Stimulated activated CD4-positive, alpha-beta T cell treated with anti-CD3 and anti-CD28 coated beads, Interleukin-2, amount 100 ng/mL, for 48 hours (primary cell): ENCODE measurements at places on chromosomes 2 and 18.

DNA sequence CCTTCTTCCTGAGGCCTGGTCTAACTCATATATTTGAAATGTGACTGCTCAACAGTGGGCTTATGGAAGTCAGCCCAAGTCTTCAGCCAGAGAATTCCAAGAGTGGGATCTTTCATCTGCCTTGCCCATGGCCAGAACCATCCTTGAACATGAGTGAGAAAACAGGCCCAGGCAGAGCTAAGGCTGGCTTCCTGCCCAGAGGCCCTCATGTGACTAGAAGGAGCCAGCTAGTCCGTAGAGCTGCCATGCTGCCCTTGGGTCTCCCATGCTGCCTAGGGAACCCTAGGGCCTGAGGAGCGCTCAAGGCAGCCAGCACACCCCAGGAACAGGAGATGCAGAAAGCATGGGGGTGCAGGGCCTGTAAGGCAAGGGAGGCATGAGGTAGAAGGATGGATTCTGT, 203.6 kb downstream of the FHOD3 start:
- no peak for DNase-seq

GRCh38 chr2:100821255-100821910, 1.4 kb downstream of the NPAS2 start:
- no peak for DNase-seq

DNA sequence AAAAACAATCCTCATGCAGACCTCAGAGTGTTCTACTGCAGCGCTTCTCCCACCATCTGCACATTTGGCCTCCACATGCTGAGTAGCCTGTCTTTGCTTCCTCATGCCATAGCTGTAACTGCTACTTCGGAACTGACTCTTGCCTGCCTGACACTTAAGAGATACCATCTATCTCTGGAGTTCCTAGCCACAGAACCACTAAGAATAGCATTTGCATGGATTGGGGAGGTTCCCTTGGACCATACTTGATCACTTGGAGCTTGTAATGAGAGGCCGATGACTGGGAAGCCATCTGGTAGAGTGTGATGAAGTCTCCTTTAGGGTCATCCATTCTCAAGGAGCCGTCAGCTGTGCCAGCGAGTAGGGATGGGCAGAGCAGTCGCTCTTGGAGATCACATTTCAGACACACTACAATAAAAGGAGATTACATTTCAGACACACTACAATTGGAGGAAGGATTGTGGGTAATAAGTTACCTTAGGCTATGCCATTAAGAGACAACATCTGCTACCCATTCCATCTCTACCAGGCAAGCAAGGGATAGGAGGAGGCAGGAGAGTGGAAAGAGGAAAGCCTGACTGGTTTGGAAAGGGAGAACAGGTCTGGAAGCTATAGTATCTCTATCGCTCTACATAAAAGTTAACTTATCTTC, 21.8 kb downstream of the DOK1 start:
- no peak for DNase-seq

- no peak for DNase-seq
These were observed 141.5 kb downstream of the FBXO15 start for GRCh38 chr18:74006143-74006542.
